ENCODE measurements at places on chromosomes 1 and 21.

GRCh38 chr1:199629624-199630023, 397.9 kb upstream of the NR5A2 start:
- no peak for DNase-seq

- DNase-seq, result no peak
These were observed 45.3 kb downstream of the KCTD3 start for GRCh38 chr1:215612391-215612790.

DNA sequence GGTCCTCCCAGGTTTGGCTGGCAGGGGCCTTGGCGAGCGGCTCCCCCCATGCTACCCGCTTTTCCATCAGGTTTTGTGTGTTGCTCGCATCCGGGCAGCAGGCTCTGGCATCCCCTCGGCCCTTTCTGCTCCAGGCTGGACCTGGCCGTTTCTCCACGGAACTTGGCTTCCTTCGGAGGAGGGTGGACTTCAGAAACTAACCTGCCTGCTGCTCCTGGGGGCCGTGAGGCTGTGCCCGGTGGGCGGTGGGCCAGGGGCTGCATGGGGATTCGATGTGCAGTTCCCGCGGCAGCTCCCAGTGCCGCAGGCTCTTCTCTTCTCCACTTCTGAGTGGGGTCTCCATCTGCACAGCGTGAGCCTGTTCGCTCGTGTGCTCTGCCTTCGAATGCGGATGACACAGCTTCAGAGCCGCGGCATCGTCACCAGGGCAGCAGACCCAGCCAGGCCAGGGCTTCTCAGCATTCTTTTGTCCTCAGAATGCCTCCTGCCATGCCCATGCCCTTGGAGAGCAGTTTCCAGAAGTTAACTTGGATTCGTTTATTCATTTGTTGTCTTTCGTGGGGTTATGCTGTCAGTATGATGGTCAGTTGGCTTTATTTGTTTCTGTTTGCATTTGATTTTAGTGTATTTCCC, 36.4 kb downstream of the PRKCZ start:
- DNase-seq, result no peak

GRCh38 chr1:101131239-101131843, 105.5 kb upstream of the S1PR1 start:
- DNase-seq, result no peak

DNA sequence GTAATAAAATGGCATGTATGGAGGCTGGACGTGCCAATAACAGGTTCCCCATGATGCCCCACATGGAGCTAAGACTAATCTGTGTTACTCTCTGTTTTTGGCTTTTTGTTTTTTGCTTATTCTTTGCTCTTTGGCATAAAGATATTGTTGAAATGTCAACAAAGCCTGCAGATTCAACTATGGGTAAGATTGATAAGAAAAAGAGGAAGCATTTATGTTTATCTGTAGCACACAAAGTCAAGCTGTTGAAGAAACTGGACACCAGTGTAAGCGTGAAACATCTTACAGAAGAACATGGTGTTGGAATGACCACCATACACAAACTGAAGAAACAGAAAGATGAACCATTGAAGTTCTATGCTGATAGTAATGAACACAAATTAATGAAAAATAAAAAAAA, 402.7 kb downstream of the LTN1 start:
- no peak for DNase-seq

DNA sequence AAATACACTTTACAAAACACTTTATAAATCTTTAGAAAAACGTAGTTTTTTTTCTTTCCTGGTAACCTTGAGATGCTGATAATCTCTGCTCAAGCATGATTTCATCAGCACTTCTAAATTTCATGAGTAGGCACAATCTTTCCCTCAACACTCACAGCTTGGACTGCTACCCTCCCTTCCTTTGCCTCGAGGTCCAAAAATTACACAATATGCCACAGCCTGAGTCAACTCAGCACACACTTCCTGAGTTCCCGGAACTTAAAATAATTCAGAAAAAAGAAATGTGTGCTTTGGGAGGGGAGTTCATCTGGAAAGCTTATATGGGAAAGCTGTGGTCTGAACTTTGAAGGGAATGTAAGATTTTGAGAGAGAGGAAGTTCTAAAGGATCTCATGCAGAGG, 5.9 kb downstream of the CLCA2 start:
- DNase-seq, result no peak

- DNase-seq, result no peak
These were observed 48.0 kb upstream of the PARP1 start for GRCh38 chr1:226455843-226456242.

DNA sequence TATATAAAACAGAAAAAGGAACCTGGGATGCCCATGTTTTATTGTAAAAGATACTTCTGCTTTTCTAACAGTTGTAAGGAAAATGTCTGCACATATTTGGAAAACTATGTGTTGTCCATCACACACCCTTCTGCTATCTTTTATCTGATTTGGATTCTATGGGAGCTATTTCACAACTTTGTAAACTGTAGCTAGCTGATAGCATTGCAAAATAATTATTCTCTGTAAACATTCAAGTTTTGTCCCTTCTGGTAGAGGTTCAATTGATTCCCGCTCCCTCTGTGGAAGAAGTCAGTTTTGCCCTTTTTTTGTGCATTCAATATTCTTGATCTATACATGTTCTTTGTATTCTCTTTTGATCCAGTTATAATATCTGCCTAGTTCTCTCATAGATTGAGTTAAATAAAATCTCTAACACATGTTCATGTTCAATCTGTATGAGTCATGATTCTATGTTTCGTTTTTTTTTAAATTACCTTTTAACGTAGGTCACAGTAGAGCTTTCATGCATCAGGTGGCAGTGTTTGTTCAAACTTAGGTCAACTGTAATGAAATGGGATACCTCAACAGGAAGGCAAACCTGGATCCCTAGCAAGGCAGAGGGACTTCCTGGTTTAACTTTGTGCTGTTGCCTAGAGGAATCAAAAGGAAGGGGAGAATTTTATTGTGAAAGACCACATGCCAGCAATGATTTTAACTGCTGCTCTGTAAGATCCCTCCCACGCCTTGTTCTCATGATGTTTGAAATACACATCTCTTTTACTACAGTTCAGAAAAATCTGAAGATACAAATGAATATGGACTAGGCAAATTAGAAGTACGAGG, 26.0 kb upstream of the BCL9 start:
- DNase-seq, result no peak

GRCh38 chr1:23864801-23865542, 3.1 kb downstream of the FUCA1 start:
- DNase-seq, result no peak

- no peak for DNase-seq
These were observed 62.7 kb downstream of the PLPP3 start for GRCh38 chr1:56516539-56517252.

DNA sequence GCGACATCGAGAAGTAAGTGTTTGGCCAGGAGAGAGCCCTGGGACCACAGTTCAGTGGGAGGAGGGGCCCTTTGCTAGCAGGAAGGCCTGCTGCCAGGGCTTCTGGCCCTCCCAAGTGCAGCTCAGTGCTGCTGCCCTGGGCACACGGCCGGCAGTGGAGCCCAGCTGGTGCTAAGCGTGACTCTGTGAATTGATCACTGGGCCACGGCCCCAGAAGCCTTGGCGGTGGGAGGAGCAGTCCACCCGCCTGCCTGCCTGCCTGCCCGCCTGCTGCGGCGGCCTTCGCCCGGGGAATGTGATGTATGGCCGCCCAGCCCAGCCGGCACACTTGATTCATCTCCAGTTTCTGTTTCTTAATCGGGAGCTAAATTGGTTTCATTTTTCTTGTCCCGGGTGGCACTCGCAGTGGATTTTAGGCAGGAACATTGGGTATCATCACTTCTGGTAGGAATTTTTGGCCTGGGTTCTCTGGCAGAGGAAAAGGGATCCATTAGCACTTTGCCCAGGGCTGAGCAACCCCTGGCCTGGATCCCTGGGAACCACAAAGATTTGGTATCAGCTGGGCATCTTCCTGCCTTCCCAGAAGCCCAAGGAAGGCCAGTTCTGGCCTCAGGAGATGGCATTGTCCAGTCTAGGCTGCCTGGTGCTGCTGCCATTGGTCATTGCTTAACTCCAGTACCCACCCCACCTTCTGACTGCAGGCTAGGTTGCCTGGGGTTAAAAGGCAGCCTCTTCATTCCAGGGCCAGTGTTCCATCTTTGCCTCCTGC, 28.6 kb downstream of the TMEM53 start:
- DNase-seq, result no peak

GRCh38 chr1:233237647-233238046, 57.9 kb downstream of the PCNX2 start:
- no peak for DNase-seq
